Fibroblast of skin of right quadriceps (primary cell): ENCODE measurements at places on chromosomes 2 and 18.

- no peak for DNase-seq
These were observed 60.9 kb downstream of the RFTN2 start for GRCh38 chr2:197614532-197614931.

DNA sequence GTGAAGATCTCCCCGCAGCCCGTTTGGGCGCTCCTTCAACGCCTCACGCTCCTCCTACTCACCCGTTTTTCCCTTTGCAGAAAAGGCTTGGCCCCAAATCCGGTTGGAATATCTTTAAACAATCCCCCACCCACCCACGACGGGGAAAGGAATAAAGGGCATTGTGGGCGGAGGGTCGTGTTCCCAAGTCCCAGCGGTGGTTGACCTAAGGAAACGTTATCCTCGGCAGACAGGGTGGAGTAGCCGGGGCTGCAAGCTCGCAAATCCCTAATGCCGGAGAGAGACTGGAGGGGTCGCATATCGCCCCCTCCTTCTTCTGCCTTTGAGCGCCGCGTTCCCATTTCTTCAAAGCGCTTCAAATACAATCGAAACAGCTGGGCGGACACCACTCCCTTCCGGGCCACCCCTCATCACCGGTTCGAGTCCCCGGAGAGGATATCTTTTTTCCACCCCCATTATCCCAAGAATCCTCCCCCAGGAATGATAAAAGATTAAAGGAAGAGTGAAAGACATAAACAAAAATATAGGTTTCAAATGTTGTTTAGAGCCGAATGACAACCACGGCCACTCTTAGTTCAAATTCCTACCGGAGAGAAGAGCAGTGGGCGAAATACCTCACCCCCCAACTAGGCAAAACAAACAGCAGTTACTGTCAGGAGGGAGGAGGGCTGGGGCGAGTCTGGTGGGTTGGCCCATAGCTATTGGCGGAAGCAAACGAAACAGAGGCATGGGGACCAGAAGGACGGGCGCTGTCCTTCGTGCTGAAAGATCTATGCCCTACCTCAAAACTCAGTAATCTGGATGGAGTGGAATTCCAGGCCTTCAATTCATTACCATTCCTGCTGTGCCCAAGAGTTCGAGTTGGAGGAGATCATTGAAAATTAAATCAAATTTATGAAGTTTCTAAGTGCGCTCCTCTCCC, 2.8 kb upstream of the GAD1 start:
- peak; percentile 62 for DNase-seq

GRCh38 chr2:171470129-171470528, 36.1 kb downstream of the DCAF17 start:
- no peak for DNase-seq

DNA sequence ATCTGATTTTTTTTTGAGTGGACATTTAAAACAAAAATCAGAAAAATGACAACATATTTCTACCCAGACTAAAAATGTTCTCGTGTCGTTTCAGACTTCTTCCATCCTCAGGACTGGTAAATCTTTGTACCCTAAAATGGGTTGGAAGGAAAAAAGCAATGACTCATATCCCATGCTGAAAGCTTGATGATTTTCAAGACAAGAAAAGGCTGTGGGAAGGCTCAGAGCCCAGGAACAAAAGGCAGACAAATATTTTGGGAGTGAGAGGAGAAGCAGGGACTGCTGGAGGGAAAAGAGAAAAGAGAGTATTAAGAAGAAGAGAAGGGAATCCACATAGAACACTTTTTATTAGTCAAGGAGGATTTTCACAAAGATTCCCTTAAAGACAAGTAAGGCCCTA, 77.1 kb upstream of the CTAGE1 start:
- DNase-seq = peak; percentile 80

- DNase-seq = peak; percentile 26
These were observed 25.9 kb downstream of the CD8A start for GRCh38 chr2:86764661-86765309.
